Endothelial cell of coronary artery (primary cell): ENCODE measurements at places on chromosomes 2 and 18. TPM values are rescaled to one million over a fixed set of nuclear protein-coding genes. Genes with fewer than 3 reads are reported as not detected.

Gene MGAT4A
- 25.5 and 49.8 TPM in 2 replicates for total RNA-seq

Gene HYCC2
- total RNA-seq = 10.4 and 13.5 TPM in 2 replicates

Gene GKN1
- not detected in 2 replicates for total RNA-seq

Gene ASAP2
- 42.7 and 61.9 TPM in 2 replicates for total RNA-seq

Gene TCF23
- total RNA-seq = not detected in 2 replicates

Gene NAPG
- 28.6 and 38.7 TPM in 2 replicates for total RNA-seq

Gene CYBRD1
- 20.0 and 55.4 TPM in 2 replicates for total RNA-seq

Gene CIB4
- total RNA-seq = not detected in 2 replicates

Gene DAW1
- total RNA-seq = 6.6 and 15.2 TPM in 2 replicates

Gene DCDC2C
- total RNA-seq = not detected in 2 replicates

Gene GDF7
- 1.5 and 3.6 TPM in 2 replicates for total RNA-seq

Gene TUBA3E
- not detected in 2 replicates for total RNA-seq

Gene IL36B
- not detected in 2 replicates for total RNA-seq

Gene PPP1R1C
- total RNA-seq = not detected in 2 replicates

Gene RBFA
- 33.3 and 34.3 TPM in 2 replicates for total RNA-seq

Gene CXCR1
- not detected in 2 replicates for total RNA-seq

Gene HNRNPA3
- total RNA-seq = 42.5 and 49.9 TPM in 2 replicates

Gene CFAP53
- total RNA-seq = 0.18 and 0.28 TPM in 2 replicates

Gene SULT1C4
- total RNA-seq = 4.3 and 9.3 TPM in 2 replicates

Gene NT5C1B
- not detected in 2 replicates for total RNA-seq

Gene STPG4
- total RNA-seq = 0.09 TPM in 2 replicates

Gene CRYGC
- total RNA-seq = not detected in 2 replicates

Gene GKN2
- total RNA-seq = 0.18 TPM in 1 of 2 replicates, not detected in the other

Gene MYO1B
- total RNA-seq = 27.6 and 60.9 TPM in 2 replicates

Gene TUBA4B
- not detected in 2 replicates for total RNA-seq

Gene RPRM
- not detected in 2 replicates for total RNA-seq

Gene DOCK10
- total RNA-seq = 17.6 and 24.0 TPM in 2 replicates

Gene CXCR4
- 76.6 and 235 TPM in 2 replicates for total RNA-seq

Gene LIMS3
- 10.1 and 28.2 TPM in 2 replicates for total RNA-seq

Gene ARHGAP25
- 3.1 and 12.1 TPM in 2 replicates for total RNA-seq

Gene ABCG8
- total RNA-seq = not detected in 2 replicates

Gene PIGN
- total RNA-seq = 31.7 and 53.0 TPM in 2 replicates

Gene ATG4B
- total RNA-seq = 75.1 and 77.1 TPM in 2 replicates

Gene UCN
- 0.09 and 0.19 TPM in 2 replicates for total RNA-seq

Gene CPLX4
- total RNA-seq = not detected in 2 replicates

Gene BOLL
- total RNA-seq = not detected in 2 replicates

Gene SERPINB2
- 0.09 and 30.7 TPM in 2 replicates for total RNA-seq

Gene COBLL1
- 5.7 and 6.7 TPM in 2 replicates for total RNA-seq

Gene KCNK3
- not detected in 2 replicates for total RNA-seq

Gene APLF
- 4.1 and 6.5 TPM in 2 replicates for total RNA-seq

Gene EFEMP1
- total RNA-seq = 2,267 and 3,166 TPM in 2 replicates

Gene MAPK4
- total RNA-seq = under 0.01 TPM in 1 of 2 replicates, not detected in the other

Gene CLK1
- total RNA-seq = 77.5 and 84.1 TPM in 2 replicates

Gene TLX2
- not detected in 2 replicates for total RNA-seq

Gene HOXD12
- not detected in 2 replicates for total RNA-seq

Gene TEKT4
- not detected in 2 replicates for total RNA-seq

Gene DSG1
- not detected in 2 replicates for total RNA-seq

Gene GAREM1
- 0.36 and 1.9 TPM in 2 replicates for total RNA-seq
